A549 treated with CORT108297 at 1 μM for 4 hours (cell line): ENCODE measurements at places on chromosomes 1 and 21. TPM values are rescaled to one million over a fixed set of nuclear protein-coding genes. Genes with fewer than 3 reads are reported as not detected.

PTPN22 gene
- not detected in 5 replicates for total RNA-seq

SYCP1 gene
- total RNA-seq, result not detected in 5 replicates

PRDM2 gene
- total RNA-seq, result 6.8 to 9.3 TPM (median 8.1 TPM) in 5 replicates

CLEC20A gene
- not detected in 5 replicates for total RNA-seq

FCGR1A gene
- total RNA-seq, result not detected in 5 replicates

ZMYND12 gene
- total RNA-seq, result 0.34 to 0.58 TPM (median 0.39 TPM) in 5 replicates

SYT14 gene
- total RNA-seq, result 0.02 to 0.06 TPM (median 0.06 TPM) in 5 replicates

AK5 gene
- 5.5 to 10.0 TPM (median 7.0 TPM) in 5 replicates for total RNA-seq

TAS1R1 gene
- total RNA-seq, result not detected in 5 replicates

KHDRBS1 gene
- 122 to 139 TPM (median 130 TPM) in 5 replicates for total RNA-seq

RAD54L gene
- total RNA-seq, result 9.9 to 12.3 TPM (median 11.8 TPM) in 5 replicates

FCN3 gene
- not detected in 5 replicates for total RNA-seq

NES gene
- total RNA-seq, result 1.2 to 1.5 TPM (median 1.3 TPM) in 5 replicates

OR10J1 gene
- total RNA-seq, result not detected in 5 replicates

FCRL3 gene
- 0.23 TPM in 1 of 5 replicates, not detected in the others for total RNA-seq

MROH7 gene
- total RNA-seq, result not detected in 5 replicates

RXFP4 gene
- 0.07 TPM in 1 of 5 replicates, not detected in the others for total RNA-seq

SH2D1B gene
- 0.06 to 0.21 TPM (median 0.08 TPM) in 5 replicates for total RNA-seq

SSR2 gene
- 259 to 273 TPM (median 265 TPM) in 5 replicates for total RNA-seq

PRAMEF9 gene
- total RNA-seq, result not detected in 5 replicates

ADGRL2 gene
- 9.2 to 12.2 TPM (median 11.2 TPM) in 5 replicates for total RNA-seq

UAP1 gene
- total RNA-seq, result 26.1 to 38.9 TPM (median 28.0 TPM) in 5 replicates

ARHGEF10L gene
- 4.8 to 8.5 TPM (median 6.9 TPM) in 5 replicates for total RNA-seq

ADAM30 gene
- total RNA-seq, result not detected in 5 replicates

PAQR6 gene
- total RNA-seq, result 2.0 to 4.9 TPM (median 4.5 TPM) in 5 replicates

KCNAB2 gene
- total RNA-seq, result 7.6 to 9.6 TPM (median 8.0 TPM) in 5 replicates

EDEM3 gene
- total RNA-seq, result 6.0 to 10.0 TPM (median 7.8 TPM) in 5 replicates

PLEKHA6 gene
- 20.6 to 31.2 TPM (median 27.2 TPM) in 5 replicates for total RNA-seq

OR2C3 gene
- total RNA-seq, result not detected in 5 replicates

LRRC39 gene
- 0.07 to 0.15 TPM (median 0.11 TPM) in 4 of 5 replicates, not detected in the other for total RNA-seq

CD1D gene
- total RNA-seq, result 0.06 to 0.10 TPM in 2 of 5 replicates, not detected in the others
